Activated CD4-positive, alpha-beta T cell treated with anti-CD3 and anti-CD28 coated beads, Interleukin-2, amount 10 ng/mL, durations not matched to agents 7 days and 5 days (primary cell): ENCODE measurements at places on chromosomes 6 and 20.
A peak's percentile ranks its signal among the peaks of the same experiment; 100 is the strongest.

DNA sequence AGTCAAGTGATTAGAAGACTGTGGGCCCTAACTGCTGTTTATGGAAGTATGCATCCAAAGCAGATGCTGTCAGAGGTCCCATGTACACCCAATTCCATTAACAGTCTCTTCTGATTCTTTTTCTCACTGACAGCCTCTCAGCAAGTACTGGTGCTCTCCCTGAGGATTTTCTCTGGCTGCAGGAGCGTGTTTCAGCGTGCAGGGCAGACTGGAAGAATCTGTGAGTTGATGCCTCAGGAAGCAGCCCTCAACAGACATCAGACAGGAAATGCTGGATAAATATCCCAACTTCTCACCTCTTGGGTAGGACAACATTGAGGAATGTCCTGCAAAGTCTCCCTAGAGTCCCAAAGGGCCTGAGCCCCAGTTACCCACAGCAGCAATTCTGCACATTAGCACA, 40.8 kb downstream of the ANKEF1 start:
- no peak overlapping the region for H3K4me3 ChIP-seq
- H3K36me3 ChIP-seq: no peaks in the 10 kb centered on the region
- peaks cover 5% of the 10 kb centered on the region for H3K27me3 ChIP-seq
- H3K27ac ChIP-seq: no peak overlapping the region
- no peaks in the 10 kb centered on the region for H3K4me1 ChIP-seq

DNA sequence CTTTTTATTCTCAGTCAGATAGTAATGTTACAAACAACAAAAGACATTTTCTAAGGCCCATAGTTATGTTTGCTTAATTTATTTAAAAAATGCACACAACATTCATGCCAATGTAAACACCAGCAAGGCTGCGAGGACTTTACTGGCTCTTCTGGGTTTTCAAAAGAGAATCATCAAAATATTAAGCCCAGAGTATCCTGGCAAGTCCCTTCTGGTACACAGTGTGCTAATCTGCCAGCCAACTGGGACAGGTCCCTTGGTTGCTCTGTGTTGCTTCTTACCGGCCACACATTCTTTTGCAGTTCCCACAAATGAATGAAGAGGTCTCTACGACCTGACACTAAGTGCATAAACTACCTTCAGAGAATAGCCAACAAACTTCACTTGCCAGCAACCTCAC, 42.6 kb upstream of the SPDEF start:
- peaks cover 5% of the 10 kb centered on the region for H3K4me1 ChIP-seq
- H3K36me3 ChIP-seq: peaks cover 3% of the 10 kb centered on the region
- no peak for DNase-seq
- H3K27ac ChIP-seq: no peak overlapping the region
- no peaks in the 10 kb centered on the region for H3K27me3 ChIP-seq

DNA sequence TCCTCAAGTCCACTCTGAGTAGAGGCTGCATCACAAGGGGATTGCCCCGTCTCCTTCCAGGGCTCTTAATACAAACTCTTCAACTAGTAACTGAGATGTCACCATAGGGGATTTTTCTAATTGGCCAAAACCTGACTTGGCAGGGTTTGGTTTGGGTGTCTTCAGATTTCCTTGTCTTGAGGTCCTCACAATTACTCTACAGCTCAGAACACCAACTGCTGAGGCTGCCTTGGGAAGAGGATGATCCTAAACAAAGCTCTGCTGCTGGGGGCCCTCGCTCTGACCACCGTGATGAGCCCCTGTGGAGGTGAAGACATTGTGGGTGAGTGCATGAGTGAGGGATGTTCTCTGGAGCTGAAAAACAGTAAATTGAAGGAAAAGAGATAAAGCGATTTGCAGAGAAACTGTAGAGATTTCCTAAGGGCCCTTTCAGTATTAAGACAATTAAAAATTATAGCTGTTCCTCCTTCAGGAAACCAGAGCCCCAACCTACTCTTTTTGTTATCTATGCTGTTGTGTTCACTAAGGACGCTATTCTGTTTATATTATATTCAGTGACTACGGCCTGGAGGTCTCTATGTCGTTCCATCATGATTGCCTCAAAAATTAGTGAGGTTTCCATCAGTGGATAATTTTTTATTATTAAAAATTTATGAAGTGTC, at the start of gene HLA-DQA1:
Gene HLA-DQA1 (plus strand): TSS at position 188 of the 662 bp plus-strand sequence. CDS start 53 bp downstream, at position 241.
- peaks cover 14% of the 10 kb centered on the region for H3K4me1 ChIP-seq
- H3K27me3 ChIP-seq: peaks cover 19% of the 10 kb centered on the region
- no peaks in the 10 kb centered on the region for H3K36me3 ChIP-seq

- no peaks in the 10 kb centered on the region for H3K27me3 ChIP-seq
- H3K27ac ChIP-seq: no peak overlapping the region
- H3K36me3 ChIP-seq: no peaks in the 10 kb centered on the region
- DNase-seq: no peak
- H3K4me3 ChIP-seq: no peak overlapping the region
These were observed 74.3 kb upstream of the CCN6 start for GRCh38 chr6:111979633-111980032.

DNA sequence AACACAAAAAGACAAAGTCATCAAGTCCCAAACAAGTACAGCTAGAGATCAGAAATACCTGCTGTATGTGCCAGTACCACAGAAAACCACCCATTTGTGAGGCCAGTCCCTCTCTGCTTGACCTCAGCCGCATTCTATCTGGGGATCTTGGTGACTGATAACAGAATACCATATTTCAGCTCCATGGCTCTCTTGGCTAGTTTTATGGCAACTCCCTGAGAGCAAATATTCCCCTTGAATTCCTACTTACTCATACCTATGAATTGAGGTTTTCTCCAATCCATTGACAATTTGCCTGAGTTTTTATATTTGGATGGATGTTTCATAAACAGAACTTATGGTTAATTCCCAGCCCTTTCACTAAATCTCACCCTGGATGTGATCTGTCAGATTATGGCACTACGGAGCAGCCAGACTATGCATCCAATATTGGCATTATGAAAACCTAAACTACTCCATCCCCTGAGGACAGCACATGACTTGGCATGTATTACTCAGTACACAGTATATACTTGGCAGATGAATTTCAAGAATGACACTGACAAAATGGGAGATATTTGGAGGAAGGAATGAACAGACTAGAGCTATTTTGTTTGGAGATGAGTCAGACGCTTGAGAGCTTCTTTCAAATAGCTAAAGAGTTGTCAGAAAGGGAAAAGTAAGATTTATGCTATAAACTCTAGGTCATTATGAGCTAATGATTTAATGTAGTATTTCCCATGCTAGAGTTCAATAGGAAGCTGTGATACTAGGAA, 95.7 kb downstream of the PRDM1 start:
- no peak overlapping the region for H3K4me3 ChIP-seq
- DNase-seq: no peak
- H3K4me1 ChIP-seq: peaks cover 40% of the 10 kb centered on the region

DNA sequence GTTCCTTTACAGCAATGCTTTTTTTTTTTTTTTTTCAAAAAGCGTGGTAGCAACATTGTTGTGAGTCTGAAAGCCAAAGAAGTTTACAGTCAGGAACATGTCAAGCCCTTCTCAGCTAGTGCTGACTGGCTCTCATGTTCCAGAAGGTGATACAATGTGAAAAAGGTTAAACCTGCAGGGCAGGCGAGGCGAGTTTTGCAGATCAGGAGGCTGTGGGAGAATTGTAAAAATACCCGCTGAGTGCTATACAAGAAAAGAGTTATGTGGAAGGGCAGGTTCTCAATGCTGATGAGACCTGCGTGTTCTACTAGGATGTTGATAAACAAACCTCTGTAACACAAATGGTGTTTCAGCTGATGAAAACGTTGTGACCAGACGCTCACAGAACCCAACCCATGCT, 30.9 kb upstream of the RPP40 start:
- no peaks in the 10 kb centered on the region for H3K27me3 ChIP-seq
- DNase-seq: no peak
- peaks cover 8% of the 10 kb centered on the region for H3K4me1 ChIP-seq
- H3K4me3 ChIP-seq: no peak overlapping the region

GRCh38 chr20:11890331-11891076, 27.2 kb upstream of the BTBD3 start:
- no peaks in the 10 kb centered on the region for H3K36me3 ChIP-seq
- peaks cover 22% of the 10 kb centered on the region for H3K4me1 ChIP-seq
- peak overlapping the region; percentile 76 for H3K27ac ChIP-seq
- peak; percentile 65 for DNase-seq
- H3K27me3 ChIP-seq: peaks cover 20% of the 10 kb centered on the region

DNA sequence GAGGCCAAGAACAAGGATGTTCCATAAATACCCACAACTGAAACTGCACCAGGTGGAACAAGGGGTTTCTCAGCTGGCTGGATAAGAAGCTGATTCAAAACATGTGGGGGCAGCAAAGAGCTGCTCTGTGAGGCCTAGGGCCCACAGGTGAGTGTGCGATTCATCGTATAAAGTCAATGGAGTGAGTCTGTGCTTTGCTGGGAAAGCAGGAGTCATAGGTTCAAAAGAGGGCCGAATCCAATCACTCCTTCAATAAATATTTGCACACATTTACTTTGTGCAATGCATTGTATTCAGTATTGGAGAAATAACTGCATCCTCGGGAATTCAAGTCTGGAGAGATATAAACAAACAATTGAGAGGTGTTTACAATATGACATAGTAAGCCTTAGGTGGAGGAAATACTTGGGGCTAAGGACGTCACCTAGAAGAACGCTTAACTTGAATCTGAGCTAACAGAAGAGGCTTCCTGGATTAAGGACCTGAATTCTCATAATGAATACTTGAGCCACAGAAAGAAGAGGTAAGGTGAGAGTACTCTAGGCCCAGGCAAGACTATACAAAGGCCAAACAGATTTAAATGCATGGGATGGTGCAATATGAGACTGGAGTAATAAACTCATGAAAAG, 83.7 kb upstream of the TMEM30A start:
- DNase-seq: no peak
- H3K4me1 ChIP-seq: no peaks in the 10 kb centered on the region
- no peak overlapping the region for H3K27ac ChIP-seq

- DNase-seq: no peak
- peak overlapping the region; percentile 40 for H3K4me3 ChIP-seq
- no peak overlapping the region for H3K27ac ChIP-seq
- H3K27me3 ChIP-seq: peaks cover 9% of the 10 kb centered on the region
- peaks cover 11% of the 10 kb centered on the region for H3K36me3 ChIP-seq
These were observed 1.8 kb downstream of the ZBTB12 start for GRCh38 chr6:31899882-31900722.

DNA sequence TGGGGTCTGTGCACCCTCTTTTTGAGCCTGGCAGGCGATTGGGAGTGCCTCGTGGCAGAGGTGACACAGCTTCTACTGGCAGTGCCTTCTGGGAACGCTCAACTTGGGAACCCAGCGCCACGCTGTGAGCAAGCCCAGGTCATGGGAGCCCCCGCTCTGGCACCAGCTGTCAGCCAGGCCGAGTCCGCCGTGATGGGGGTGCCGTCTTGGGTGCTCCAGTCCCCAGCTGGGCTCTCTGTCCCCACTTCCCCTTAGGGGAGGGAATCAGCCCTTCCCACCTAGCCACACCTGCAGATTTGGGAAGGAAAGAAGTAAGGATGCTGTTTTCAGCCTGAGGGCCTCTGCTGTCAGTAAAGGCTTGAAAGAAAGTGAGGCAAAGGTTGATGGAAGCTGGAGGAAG, 31.0 kb upstream of the NTSR1 start:
- no peaks in the 10 kb centered on the region for H3K27me3 ChIP-seq
- peaks cover 11% of the 10 kb centered on the region for H3K36me3 ChIP-seq
- DNase-seq: no peak
- no peak overlapping the region for H3K27ac ChIP-seq
- peaks cover 19% of the 10 kb centered on the region for H3K4me1 ChIP-seq

GRCh38 chr6:30260036-30260504, 46.9 kb upstream of the TRIM26 start:
- DNase-seq: peak; percentile 36
- H3K4me3 ChIP-seq: peak overlapping the region; percentile 89
- peaks cover 15% of the 10 kb centered on the region for H3K4me1 ChIP-seq
- H3K27me3 ChIP-seq: peaks cover 23% of the 10 kb centered on the region

DNA sequence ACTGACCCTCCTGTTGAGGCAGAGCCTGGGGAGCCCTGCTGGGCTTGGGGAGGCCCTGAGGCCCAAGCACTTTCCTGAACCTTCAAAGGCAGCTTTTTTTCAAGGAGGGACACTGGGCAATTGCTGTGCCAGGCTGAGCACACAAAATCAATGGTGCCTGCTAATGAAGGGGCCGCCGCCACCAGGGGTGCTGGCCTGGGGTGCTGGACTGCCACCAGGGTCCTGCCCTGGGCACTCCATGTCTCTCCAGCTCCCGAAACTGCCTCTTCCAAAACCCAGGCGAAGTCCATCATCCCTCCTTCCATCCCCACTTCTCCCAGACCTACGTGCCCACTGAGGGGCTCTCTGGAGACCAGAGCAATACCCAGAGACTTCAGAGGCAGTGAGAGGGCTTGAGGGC, 145.6 kb downstream of the GRM4 start:
- peaks cover 13% of the 10 kb centered on the region for H3K27me3 ChIP-seq
- H3K36me3 ChIP-seq: no peaks in the 10 kb centered on the region
- H3K27ac ChIP-seq: no peak overlapping the region
- H3K4me3 ChIP-seq: no peak overlapping the region
- H3K4me1 ChIP-seq: no peaks in the 10 kb centered on the region
- DNase-seq: no peak

- no peak for DNase-seq
- no peak overlapping the region for H3K27ac ChIP-seq
- H3K4me3 ChIP-seq: no peak overlapping the region
- peaks cover 6% of the 10 kb centered on the region for H3K4me1 ChIP-seq
- no peaks in the 10 kb centered on the region for H3K36me3 ChIP-seq
- peaks cover 7% of the 10 kb centered on the region for H3K27me3 ChIP-seq
These were observed 134.1 kb downstream of the CCDC170 start for GRCh38 chr6:151627689-151628444.

GRCh38 chr6:34890533-34890925, 1.5 kb downstream of the ANKS1A start:
- H3K27ac ChIP-seq: no peak overlapping the region
- peaks cover 35% of the 10 kb centered on the region for H3K4me1 ChIP-seq
- DNase-seq: no peak
- H3K4me3 ChIP-seq: peak overlapping the region; percentile 98

GRCh38 chr20:57104651-57105204, 161.7 kb downstream of the BMP7 start:
- DNase-seq: no peak
- H3K4me3 ChIP-seq: no peak overlapping the region
- no peaks in the 10 kb centered on the region for H3K36me3 ChIP-seq
- H3K27ac ChIP-seq: no peak overlapping the region
- H3K27me3 ChIP-seq: peaks cover 3% of the 10 kb centered on the region
